ENCODE measurements at places on chromosomes 4 and X.
A peak's percentile ranks its signal among the peaks of the same experiment; 100 is the strongest.

DNA sequence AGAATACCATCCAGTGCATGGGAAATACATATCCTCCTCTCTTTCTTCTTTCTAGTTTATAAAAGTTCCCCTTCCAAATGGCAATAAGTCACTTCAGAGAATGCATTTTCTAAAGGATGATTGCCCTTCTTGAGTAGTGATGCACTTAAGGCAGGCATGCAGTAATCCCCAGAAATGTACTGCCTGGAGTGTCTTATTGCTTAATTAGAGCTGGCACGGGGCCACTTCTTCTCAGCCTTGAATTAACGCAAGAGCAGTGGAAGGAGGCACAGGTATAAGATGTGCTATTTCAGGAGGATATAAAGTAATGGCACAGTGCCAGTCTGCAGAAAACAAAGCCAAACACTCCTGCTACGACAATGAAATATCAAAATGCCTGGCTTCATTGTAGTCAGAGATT lies 371.4 kb upstream of the FAM241A start:
- DNase-seq: peak; percentile 41

- DNase-seq: no peak
Observed at GRCh38 chr4:165364452-165365080, 14.2 kb upstream of the CPE start.

DNA sequence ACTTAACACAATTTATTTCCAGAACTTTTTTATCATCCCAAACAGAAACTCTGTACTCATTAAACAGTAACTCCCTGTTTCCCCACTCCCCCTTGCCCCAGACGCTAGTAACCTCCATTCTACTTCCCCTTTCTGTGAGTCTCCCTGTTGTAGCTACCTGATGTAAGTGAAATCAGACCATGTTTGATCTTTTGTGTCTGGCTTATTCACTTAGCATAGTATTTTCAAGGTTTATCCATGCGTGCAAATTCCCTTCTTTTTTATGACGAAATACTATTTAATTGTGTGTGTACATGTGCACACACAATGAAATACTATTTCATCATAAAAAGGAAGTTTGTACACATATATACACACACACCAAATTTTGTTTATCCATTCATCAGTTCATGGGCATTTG lies 5.2 kb downstream of the PKD2 start:
- DNase-seq: no peak

DNA sequence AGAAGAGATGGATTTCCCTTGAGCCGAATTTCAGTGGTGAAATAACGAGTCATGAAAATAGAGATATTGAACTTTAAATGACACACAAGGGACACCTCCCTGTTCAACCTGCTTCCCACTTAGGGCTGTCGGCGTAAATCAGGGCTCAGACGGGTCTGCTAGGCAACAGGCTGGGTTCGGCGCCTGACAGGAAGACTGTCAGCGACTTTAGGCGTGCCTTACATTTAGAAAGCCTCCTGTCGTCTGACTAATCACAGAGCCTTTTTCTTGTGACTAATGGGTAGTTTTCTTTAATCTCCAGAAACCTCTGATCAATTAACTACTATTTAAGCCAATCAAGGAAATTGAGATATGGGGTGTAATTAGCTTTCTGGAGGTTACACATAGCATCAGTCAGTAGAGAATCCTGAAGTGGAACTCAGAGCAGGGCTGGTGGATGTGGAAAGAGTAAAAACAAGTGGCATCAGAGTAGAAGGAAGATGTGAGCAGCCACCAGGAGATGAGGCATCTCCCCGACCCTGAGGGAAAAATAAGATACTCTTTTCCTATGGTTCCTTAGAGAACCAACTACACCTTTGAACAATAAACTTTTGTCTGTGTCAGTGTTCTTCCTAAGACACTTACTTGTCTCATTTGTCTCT lies 86.2 kb upstream of the HS3ST1 start:
- DNase-seq: no peak

- DNase-seq: no peak
Observed at GRCh38 chrX:71438750-71439149, 72.6 kb downstream of the TAF1 start.

All from NCI-H1105 treated with DMSO at 0.1 percent for 48 hours (cell line).